ENCODE measurements at places on chromosomes 3 and 15.

GRCh38 chr3:112491373-112491772 lies 7.9 kb downstream of the BTLA start:
- no peak for DNase-seq

- DNase-seq = no peak
Observed at GRCh38 chr3:41328926-41329325, 129.6 kb downstream of the CTNNB1 start.

DNA sequence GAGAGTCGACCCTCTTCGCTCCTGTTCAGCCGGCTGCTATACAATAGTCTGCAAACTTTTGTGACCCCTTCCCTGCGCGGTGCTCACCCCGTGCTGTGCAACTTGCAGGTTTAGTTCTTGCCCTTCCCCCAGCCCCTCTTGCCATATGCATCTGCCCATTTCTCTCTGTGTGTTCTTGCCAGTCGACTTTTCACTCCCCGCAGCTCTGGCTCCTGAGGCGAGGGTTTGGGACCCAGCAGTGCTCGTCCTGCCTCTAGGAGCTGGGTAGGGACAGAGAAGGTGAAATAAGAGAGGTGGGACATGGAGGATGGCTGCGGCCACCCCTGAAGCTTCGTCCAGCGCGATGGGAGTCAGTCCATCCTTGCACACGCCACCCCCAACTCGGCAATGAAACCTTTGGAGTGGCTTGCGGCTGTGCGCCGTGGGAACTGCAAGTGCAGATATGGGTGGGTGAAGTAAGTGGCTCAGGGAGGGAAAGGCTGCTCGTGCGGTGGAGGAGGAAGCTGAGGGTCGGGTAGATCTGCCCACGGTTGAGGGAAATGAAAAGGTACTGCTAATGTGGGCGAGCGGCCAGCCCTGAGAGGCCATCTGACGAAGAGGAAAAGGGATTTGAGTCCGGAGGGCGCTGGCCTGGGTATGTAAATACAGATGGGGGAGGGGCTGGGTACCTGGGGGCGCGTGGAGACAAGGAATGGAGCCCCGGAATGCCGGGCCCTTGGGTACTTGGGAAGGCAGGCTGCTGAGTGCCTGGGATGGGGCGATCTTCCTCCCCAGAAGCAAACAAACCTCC lies 1.0 kb downstream of the LRRC3B start:
- peak; percentile 15 for DNase-seq

DNA sequence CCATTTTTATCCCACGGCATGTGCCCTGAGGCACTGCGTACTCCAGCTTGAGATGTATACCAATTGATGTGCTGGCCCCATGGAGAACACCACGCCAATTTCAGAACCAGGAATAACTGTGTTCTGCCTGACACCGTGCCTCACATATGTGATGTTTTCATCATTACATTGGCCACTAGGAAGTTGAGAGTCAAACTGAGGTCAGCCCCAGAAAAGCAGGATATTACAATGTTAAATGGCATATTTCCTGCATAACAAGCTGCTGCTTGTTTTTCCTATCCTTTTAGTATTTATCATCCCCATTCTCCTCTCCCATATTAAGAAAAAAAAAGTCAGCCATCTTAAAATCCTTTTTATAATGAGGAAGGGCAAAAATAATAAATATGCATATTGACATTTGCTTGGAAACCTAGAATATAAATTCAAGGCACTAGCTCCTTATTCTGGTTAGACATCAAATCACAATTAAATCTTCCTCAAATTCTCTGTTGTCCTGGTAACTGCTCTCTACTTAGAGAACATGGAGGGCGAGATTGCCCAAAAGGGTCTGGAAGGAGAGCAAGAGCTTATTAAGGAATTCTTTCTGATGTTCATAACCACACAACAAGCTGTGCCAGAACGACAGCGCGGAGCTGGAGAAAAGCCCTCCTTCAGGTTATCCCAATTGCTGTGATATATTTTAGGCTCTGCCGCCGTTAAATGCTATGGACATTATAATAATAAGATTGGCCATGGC lies 112.6 kb downstream of the UACA start:
- no peak for DNase-seq

DNA sequence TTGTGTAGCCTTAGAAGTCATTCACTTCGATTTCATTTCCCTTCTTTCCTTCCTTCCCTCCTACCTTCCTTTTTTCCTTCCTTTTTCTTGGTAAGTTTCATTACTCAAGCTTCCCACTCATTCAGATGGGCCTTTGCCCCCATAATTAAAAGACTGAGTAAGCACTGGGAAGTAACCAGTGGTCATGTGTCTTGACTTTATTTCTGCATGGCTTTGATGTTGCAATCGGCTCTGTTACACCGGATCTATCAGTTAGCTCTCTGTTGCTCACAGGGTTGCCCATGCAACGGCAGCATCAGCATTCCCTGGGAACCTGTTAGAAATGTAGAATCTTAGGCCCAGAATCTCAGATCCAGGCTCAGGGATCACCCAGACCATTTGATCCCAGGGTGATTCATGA lies 25.6 kb upstream of the LARS2 start:
- DNase-seq = no peak

GRCh38 chr3:61986473-61986872 lies 386.9 kb downstream of the FEZF2 start:
- no peak for DNase-seq

GRCh38 chr15:60355148-60355857 lies 42.5 kb downstream of the ANXA2 start:
- no peak for DNase-seq

DNA sequence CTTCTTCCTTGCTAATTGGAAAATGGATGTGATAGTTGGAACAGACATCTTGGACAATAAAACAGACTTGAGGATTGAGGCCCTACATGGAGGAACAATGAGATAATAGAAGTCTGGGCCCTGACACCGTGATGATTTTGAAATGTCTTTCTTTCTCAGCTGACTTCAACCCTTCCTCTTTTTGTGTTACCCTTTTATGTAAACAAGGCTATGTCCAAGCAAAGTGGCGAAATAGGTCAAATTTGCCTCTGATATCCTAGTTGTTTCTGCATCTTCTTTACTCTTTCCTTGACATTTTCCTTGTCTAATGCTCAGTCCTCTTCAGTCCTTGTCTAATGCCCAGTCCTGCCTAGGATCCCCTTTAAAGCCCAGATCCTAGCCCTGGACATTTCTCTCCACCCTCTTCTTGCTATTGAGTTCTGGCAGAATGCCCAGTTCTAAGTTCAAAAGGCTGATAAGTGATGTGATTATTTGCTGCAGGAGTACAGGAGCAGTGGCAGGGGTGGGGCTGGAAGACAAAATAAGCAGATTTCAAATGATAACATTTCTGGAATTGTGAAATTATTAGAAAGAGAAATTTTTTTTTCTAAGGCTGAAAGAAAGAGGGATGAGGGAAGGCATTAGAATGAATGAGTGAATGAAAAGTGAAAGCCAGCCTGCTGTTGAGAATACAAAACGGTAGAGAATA lies 6.5 kb upstream of the VPS8 start:
- no peak for DNase-seq

- no peak for DNase-seq
Observed at GRCh38 chr3:18988614-18989229, 159.6 kb upstream of the KCNH8 start.

GRCh38 chr3:123447749-123448517 lies 957 bp downstream of the ADCY5 start:
- DNase-seq = peak; percentile 82

DNA sequence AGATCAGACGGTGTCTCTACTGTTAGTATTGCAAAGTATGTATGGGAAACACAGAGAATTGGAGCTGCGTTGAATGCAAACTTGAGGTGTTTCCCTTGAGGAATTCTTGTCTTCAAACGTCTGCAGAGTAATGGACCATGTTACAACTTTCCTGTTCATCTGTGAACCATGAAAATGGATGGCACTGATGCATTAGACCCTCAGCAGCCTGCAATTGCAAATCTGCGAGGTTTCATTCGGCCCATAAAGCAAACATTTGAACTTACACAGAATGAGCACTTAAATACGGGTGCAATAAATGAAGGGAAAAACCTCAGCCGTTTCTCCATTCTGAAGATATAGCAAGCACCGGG lies 49.7 kb downstream of the LRRN1 start:
- no peak for DNase-seq

GRCh38 chr3:43523454-43524053 lies 98.3 kb downstream of the ANO10 start:
- DNase-seq = no peak

DNA sequence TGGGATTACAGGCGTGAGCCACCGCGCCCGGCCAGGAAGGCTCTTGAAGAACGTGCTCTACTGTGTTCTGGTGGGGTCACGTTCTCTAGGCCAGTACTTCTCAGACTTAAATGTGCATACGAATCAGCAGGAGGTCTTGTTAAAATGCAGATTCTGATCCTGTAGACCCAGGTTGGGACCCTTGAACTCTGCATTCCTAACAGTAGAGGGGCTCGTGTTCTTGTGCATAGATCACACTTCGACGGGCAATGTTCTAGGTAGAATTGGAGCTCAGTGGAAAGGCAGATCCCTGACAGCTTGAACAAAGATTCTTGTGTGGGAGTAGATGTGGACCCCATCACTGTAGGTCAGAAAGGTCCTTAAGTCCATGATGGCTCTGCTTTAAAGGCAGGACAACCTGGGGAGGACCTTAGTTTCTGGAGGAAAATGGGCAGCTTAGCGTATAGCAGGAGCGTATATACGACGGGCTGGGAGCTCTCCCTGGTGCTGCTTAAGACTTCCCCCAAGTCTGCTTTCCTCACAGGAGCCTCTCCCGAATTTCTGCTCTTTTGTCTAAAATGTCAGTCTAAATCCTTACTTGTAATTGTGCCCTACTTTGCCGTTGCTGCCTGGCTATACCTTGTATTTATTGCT lies 16.9 kb upstream of the FAM81A start:
- DNase-seq = no peak

GRCh38 chr3:25967385-25967784 lies 177.5 kb downstream of the OXSM start:
- no peak for DNase-seq

DNA sequence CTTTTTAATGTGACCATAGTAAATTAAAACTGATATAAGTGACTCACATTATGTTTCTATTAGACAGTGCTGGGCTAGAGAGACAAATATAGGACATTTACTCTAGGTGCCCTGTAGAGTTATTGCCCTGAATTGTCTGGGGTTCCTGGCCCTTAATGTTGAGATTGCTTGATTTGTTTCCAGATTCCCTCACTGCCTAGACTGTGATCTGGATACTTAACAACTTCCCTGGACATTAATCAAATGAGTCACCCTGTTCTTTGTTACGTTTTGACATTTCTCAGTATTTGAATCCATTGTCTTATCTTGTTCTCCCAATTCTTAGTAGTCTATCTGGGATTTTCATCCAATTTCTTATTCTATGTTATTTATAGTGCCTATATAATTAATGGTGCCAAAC lies 65.8 kb downstream of the DTWD1 start:
- DNase-seq = no peak

DNA sequence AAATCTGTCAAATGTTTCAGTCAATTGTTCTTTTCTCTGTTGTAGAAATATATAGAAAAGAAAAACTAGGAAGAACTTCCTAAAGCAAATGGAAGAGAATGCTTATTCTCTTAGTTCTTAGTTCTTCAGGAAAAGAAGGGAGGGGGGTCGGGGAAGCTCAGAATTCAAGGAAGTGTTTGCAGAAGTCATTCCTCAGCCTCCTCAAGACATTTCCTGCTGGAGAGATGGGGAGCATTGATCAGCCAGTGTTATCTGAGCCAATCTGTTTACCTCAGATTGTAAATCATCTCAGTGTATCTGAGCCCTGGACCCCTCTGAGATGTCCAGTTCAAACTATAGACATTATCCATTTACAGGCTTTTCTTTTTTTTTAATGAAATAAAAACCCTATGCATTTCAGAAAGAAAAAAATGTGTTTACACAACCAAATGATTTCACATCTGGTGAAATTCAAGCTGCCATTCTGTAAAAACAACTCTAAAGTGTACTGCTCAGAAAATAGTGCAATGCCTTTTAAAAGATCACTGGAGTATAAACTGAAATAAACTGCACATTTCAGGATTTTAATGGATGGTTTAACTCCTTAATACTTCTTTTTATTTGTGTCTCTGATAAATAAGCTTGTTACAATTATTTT lies 460.7 kb downstream of the ROBO1 start:
- DNase-seq = no peak

- no peak for DNase-seq
Observed at GRCh38 chr3:180359953-180360279, 242.0 kb upstream of the TTC14 start.

DNA sequence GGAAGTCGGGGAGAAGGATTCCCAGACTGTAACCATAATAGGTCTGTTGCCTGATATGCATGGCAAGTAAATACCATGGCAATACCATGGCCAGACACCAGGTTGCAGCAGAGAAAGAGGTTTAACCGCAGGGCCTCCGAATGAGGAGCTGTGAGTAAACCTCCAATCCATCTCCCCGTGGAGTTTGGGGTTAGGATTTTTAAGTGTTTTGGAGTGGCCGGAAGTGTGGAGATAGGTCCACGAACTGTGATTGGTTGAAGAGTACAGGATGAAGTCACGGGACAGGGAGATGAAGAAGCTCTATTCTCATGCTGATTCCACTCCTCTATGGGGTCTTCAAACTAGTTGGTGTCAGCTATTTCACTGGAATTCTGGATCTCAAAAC lies 127.9 kb downstream of the ST8SIA2 start:
- peak; percentile 22 for DNase-seq

- no peak for DNase-seq
Observed at GRCh38 chr3:141442446-141442845, 44.4 kb upstream of the RASA2 start.

DNA sequence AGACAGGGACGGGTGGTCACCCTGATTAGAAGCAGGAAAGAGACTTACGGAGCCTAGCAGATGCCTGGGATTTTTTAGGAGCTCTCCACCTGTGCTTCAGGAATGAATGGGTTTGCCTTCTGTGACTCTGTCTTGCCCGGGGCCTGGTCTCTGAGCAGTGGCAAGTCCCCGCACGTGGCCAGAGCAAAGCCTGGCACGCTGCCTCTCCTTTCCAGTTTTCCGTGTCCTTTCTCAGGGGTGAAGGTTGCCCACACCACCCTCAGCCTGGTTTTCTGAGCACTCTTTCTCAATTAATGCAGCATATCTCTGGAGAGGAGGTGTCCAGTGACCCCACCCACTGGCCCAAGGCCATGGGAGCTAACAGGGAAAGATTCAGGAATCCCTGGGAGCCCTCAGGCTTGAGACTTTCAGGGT lies 14.5 kb upstream of the CHST14 start:
- DNase-seq = no peak

DNA sequence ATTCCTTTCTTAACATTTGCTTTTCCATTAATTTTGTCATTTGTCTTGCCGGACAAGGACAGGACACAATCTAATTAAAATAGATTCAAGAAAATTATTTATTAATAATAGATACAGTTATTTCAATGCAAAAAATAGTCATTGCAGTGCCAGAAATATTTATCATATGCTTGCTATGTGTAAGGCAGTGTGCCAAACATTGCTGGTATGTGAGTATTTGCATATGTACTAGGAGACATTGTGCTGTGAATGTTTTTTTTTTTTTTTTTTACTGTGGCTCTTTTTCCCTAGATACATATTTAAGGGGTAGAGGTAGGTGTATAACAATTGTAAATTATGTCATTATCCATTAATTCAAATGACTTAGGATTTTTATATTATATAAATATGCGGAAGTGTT lies 23.3 kb downstream of the SPRED1 start:
- no peak for DNase-seq
